ENCODE measurements at places on chromosomes 6 and 20. TPM values are rescaled to one million over a fixed set of nuclear protein-coding genes. Genes with fewer than 3 reads are reported as not detected.

The HEY2 gene
- total RNA-seq: 4.6 TPM

GRCh38 chr6:36657942-36658544 is 20.5 kb upstream of the CDKN1A start:
- DNase-seq: no peak

GRCh38 chr6:107413966-107414645 is 45.3 kb downstream of the PDSS2 start:
- DNase-seq: no peak

- DNase-seq: no peak
These were observed 21.4 kb downstream of the ARFGEF3 start for GRCh38 chr6:138182939-138183789.

- DNase-seq: no peak
These were observed 14.2 kb downstream of the SLC22A23 start for GRCh38 chr6:3442431-3443220.

DNA sequence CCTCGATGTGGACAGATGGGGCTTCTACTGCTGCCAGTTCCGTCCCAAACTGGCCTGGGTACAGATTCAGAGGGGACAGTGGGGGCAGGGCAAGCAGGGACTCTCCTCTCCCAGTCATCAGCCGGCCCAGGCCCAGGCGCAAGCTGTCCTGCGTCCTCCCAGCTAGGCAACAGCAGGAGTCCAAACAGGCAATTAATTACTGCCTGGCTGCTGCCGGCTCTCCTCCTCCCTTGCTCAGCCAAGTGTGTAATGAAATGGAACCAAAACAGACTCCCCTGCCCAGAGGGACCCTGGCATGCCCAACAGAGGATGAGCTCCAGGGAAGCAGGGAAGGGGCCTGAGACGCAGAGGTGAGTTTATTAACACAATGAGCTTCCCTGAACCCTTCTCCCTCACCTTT is 17.8 kb upstream of the SLC32A1 start:
- no peak for DNase-seq

The SLC18B1 gene
- total RNA-seq: 5.1 TPM

DNA sequence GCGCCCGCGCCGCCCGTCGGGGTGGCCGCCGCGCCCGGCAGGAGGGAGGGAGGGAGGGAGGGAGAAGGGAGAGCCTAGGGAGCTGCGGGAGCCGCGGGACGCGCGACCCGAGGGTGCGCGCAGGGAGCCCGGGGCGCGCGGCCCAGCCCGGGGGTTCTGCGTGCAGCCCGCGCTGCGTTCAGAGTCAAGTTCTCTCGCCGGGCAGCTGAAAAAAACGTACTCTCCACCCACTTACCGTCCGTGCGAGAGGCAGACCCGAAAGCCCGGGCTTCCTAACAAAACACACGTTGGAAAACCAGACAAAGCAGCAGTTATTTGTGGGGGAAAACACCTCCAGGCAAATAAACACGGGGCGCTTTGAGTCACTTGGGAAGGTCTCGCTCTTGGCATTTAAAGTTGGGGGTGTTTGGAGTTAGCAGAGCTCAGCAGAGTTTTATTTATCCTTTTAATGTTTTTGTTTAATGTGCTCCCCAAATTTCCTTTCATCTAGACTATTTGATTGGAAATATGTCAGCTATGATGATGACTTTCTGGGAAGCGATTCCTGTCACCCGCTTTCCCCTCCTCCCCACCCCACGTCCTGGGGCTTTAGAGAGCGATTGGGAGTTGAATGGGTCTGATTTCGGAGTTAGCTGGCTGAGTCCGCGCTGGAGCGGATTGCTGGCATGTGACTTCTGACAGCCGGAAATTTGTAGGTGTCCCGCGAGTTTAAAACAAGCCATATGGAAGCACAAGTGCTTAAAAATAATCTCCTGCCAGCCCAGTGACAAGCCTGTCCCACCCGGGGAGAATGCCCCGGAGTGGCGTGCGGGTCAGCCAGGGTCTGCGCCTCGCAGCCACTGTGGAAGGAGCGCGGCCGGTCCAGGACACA is 1.1 kb downstream of the ESR1 start:
- DNase-seq: peak; percentile 15
